ENCODE measurements at places on chromosomes 7 and 10.
A peak's percentile ranks its signal among the peaks of the same experiment; 100 is the strongest.

DNA sequence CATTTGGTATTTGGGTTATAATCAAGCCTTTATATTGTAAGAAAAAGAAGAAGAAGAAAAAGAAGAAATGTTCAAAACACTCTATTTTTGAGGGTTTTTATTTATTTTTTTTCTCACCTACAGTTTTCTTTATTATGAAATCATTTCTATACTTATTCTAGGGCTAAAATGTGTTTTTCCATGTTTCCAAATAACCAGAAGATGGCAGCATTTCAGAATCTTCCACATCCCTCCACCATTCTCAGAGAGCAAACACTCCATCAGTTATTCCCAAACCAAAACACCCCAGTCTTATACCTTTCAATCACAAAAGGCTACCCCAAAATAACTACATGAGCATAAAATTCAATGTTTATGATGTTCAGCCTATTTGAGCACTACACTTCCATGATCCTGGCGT, 38.7 kb upstream of the PPP1R17 start:
- no peak for DNase-seq

- DNase-seq, result no peak
Observed at GRCh38 chr10:57218382-57218781, 857.3 kb upstream of the ZWINT start.

- no peak for DNase-seq
Observed at GRCh38 chr10:111545861-111546605, 469.2 kb downstream of the ADRA2A start.

DNA sequence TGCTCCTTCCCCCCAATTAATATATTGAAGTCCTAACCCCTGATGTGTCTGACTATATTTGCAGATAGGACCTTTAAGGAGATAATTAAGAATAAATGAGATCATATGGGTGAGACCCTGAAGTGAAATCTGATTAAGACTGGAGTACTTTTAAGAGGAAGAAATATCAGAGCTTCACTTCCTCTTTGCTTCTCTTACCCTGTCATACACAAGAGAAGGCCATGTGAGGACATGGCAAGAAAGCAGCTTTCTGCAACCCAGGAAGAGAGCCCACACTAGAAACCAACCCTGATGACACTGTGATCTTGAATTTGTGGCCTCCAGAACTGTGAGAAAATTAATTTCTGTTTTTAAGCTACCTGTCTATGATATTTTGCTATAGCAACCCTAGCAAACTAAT, 44.2 kb downstream of the JMJD1C start:
- peak; percentile 26 for DNase-seq

DNA sequence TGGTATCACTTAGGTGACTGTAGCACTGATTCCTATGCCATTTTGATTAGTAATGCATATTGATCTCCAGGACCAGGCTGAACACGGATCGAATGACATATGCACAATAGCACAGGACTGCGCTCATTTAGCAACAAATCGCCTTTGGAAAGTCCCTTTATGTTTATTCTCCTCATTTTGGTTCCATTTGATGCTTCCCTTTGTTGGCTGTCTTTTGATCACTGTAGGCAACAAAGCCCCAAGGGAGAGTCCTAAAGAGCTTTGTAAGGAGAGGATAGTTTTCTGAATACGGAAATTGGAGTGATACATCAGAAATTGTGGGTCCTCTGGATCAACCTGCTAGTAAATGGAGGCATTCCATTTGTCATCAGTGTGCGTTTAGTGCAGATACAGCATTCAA, 1111.4 kb downstream of the SORCS1 start:
- DNase-seq, result no peak

DNA sequence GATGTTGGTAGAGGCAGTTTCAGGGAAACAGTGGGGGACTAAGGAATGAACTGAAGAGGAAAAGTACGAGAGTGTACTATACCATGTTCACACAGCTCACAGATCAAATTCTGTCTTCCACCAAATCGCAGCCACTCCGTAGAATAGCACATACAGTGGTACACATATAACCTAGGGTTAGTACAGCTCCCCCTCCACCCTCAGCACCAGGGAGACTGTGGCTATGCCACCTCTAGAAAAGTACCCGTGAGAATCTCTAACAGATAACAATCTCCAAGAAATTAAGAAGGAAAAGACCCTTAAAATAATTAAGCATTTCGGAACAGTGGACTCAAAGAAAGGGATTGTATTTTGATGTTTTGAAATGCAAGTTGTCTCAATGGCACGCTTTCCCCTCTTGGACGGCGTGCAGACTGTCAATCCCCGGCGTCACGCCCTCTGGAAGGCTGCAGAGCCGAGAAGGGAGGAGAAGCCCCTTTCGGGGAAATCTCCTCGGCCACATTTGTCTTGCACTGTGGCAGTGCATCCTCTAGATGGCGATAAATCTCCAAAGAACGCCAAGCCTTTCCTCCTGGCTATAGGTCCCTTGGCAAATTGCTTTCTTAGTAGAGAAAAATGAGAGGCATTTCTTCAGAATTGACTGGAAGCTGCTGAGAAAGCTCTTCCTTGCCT, 345.0 kb downstream of the REEP3 start:
- peak; percentile 39 for DNase-seq

All from GM18507 (cell line).